ENCODE measurements at places on chromosomes 16 and 17.
A peak's percentile ranks its signal among the peaks of the same experiment; 100 is the strongest.

GRCh38 chr16:15682105-15682570, 32.1 kb downstream of the NDE1 start:
- peak; percentile 44 for DNase-seq

DNA sequence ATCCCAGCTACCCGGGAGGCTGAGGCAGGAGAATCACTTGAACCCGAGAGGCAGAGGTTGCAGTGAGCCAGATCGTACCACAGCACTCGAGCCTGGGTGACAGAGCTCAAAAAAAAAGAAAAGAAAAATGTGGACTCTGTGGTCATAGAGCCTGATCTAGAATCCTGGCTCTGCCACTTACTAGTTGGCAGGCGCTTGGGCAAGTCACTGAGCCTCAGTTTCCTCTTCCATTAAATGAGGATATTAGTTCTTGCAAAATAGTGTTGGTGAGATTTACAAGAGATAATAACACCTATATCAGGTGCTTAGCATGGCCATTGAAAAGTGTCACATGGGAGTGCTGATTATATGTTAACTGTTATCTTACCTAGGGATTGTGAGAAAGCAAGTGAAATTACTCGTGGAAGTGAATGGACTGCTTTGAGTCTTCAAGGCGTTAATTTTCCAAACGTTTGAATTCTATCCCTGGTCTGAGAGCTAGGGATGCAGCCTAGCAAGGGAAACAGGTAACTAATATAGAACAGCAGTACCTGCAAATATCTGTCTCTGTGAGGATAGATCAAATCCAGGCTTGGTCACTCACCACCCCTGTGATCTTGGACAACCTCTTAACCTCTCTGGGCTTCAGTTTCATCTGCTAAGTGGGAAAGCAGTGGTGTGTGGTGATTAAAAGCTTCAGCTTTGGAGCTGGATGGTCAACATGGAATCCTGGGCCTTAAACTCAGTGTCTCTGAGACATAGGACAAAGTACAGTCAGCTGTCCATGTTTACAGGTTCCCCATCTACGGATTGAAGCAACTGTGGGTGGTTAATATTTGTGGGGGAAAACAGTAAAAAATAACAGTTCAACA, 953 bp upstream of the NSMCE1 start:
- no peak for DNase-seq

DNA sequence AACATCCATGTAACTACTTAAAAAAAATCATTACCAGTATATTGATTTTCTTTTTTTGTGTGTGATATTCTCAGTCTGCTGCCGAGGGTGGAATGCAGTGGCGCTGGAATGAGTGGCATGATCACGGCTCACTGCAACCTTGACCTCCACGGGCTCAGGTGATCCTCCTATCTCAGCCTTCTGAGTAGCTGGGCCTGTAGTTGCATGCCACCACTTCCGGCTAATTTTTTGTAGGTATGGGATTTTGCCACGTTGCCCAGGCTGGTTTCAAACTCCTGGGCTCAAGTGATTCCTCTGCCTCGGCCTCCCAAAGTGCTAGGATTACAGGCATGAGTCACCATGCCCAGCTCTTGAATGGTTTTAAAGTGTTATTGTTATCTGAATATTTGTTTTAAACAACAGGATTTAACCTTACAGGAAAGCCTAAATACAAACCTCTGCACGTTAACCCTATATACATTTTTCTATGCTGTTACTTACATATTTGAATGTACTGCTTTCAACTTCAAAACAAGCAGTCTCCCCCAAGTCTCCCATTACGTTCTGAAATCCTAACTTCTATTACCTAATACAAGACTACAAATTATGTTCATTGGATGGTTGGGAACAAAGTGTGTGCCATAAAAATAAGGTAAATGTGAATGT, 61.7 kb downstream of the KPNA2 start:
- no peak for DNase-seq

DNA sequence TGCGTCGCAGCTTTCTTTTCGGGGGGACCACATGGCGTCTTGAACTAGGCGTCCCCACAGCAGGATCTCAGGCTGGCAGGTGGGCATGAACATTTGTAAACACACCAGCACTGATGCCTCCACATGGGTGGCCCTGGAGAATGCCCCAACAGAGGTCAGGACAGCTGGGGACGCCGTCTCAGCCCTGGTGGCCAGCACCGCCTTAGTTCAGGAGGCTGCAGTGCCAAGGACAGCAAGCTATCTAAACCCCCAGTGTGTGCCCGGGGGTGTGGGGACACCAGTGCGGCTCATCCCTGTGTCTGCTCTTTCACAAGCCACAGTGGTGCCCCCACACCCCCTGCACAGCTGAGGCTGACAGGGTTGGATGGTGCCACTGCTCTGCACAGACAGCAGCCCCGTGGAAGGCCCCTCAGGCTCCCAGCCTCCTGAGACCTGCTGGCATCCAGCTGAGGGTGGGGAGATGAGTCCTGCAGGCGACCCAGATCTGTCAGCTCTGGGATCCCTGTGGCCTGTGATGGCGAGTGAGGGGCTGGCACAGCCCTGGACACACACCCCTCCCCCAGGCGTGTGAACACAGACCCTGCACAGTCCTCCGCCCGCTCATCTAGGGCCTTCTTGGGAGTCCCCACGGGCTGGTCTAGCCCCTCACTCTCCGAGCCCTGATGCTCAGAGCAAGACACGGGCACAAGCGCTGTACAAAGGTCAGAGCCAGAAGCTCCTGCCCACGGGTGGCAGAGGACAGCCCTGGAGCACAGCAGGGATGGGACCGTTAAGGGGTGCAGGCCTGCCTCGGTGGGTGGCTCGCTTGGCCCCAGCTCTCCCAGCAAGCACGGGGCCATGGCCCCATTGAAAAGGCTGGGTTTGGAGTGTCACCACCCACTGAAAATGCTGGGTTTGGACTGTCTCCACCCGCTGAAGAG, 10.7 kb downstream of the FSCN2 start:
- no peak for DNase-seq

GRCh38 chr17:21286066-21286770, 1.7 kb downstream of the MAP2K3 start:
- DNase-seq: peak; percentile 47

DNA sequence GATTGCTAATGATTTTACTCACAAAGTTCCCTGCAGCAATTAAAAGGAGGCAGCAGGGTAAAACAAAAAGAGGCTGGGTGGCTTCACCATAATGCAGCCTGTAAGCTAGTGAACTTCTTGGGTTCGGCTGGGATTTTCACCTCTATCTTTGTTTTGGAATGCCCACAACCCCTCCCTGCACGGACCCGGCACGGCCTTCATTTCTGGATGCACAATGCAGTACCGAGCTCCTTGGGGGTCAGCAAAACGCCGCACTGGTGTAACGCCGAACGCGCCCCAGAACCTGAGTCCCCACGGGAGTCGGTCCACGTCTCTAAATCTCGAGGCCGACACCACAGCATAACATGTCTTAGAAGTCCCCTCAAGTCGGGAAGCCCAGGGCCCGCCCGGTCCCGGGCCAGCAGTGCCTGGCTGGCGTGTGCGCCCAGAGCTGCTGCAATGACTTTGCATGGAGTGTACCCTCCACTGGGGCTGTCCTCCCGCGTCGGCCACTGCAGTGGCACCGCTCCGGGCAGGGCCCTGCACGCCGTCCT, 759 bp downstream of the UBE2O start:
- no peak for DNase-seq

- DNase-seq: no peak
These were observed 311 bp upstream of the KDM8 start for GRCh38 chr16:27202923-27203506.

DNA sequence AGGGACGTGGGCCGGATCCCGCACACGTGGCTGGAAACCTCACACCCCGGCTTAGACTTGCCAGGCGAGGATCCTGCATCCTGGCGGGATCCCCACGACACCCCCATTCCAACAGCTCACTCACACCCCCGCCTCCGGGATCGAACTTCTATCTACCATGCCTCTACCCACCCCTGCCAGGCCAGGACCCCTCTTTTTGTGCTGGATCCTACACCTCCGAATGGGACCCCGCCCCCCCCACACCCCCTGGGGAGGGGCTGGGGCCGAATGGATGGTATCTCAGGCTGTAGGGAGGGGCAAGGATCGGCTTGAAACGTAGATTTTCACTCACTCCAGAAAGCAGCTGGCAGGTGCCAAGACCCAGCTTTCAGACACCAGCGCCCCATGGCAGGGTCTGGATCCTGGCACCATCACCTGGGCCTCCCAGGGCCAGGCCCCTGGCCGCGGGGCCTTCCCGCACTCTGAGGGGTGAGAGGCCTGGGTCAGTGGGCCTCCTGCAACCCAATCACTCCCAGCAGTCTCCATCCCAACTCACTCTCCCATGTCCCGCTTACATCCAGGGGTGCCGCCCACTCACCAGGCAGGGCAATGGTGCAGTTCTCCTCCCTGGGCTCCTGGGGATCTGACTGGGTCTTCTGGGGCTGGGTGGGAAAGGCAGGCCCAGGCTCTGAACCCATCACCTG, 6.7 kb downstream of the PRSS36 start:
- DNase-seq: no peak

GRCh38 chr17:6591599-6592158, 35.3 kb upstream of the PITPNM3 start:
- DNase-seq: no peak

DNA sequence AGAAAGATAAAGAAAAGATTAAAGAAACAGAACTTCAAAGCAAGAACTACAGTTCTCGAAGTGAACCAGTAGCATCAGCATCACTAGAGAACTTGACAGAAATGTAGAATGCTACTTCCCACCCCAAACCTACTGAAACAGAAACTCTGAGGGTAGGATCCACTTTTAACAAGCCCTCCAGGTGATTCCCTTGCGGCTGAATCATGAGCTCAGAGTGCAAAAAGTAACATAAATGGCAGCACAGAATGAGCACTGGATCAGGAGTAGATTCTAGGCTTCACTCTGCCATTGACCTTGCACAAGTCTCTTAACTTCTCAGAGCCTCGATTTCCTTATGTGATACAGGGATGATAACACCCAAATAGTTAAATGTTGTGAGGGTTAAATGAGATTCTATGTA, 5.8 kb downstream of the TOM1L2 start:
- no peak for DNase-seq

- no peak for DNase-seq
These were observed 258.6 kb downstream of the HS3ST3B1 start for GRCh38 chr17:14559264-14560119.

GRCh38 chr16:48225456-48225855, 18.6 kb upstream of the LONP2 start:
- DNase-seq: no peak

DNA sequence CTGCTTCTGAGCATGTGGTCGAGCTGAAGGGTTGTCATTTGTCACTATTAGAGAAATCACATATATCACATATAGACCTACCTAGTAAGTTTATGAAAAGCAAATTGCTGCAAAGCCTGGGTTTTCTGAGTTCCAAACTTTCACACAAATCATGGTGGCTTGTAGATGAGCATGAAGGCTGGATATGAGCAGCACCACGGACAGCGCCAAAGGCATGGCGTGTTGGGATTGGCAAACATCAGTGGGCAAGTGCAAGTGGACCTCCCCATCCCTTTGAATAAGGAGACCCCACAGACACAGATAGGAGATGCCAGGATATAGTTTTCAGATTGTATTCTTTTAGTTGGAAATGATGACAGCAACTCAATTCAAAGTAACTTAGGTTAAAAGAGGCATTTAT, 77.6 kb upstream of the CACNG3 start:
- DNase-seq: no peak

- no peak for DNase-seq
These were observed 119.2 kb upstream of the CACNG5 start for GRCh38 chr17:66715745-66716156.

- no peak for DNase-seq
These were observed 16.3 kb downstream of the ATAD5 start for GRCh38 chr17:30848021-30848420.

DNA sequence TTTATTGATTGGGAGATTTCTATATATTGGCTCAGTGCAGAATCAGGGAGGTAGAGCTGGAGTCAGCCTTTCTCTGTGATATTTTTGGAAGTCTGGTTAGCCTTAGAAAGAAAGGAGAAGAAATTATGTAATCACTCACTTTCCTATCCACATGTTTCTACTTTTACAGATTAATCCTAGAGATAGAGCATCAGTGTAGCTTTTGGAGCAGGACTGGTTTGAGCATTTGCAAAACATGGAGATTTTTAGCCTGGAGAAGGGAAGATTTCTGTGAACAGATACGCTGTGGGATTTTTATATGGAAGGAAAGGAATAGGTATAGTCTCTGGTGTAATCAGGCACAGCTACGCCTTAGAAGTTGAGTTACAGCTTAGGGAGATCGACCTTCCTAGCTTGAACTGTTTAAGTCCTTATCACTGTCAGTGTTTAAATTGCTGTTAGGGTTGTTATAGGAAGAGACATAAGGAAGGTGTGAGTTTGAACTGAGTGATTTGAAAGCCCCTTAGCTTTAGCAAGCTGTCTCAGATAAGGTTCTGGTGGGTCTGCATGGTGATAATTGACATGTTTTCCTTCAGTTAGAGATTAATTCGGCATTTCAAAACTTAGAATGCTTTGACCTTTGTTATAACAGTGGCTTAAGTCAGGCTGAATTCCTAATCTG, 20.5 kb downstream of the METTL9 start:
- DNase-seq: no peak

DNA sequence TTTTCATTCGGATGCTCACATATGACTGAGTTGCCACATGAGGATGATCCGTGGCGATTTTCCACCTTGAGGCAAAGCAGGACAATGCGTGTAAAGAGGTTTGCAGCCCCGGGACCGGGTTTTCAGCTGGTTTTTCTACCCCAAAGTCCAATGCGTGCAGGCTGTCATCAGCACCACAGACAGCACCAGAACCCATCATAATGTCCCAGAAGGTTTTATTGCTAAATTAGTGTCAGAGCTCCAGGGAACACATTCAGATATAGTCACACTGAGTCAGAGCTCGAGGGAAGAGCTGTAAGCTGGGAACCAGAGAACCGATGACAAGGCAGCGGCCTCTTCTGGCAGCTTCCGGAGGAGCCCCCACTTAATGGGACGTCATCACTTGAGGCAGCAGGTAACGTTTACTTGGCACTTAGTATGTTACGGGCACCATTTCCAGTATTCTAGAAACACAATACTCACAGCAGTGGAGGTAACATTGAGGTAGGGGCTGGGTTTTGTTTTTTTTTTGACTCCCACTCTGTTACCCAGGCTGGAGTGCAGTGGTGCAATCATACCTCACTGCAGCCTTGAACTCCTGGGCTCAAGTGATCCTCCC, 8.9 kb upstream of the NAGPA start:
- DNase-seq: no peak

DNA sequence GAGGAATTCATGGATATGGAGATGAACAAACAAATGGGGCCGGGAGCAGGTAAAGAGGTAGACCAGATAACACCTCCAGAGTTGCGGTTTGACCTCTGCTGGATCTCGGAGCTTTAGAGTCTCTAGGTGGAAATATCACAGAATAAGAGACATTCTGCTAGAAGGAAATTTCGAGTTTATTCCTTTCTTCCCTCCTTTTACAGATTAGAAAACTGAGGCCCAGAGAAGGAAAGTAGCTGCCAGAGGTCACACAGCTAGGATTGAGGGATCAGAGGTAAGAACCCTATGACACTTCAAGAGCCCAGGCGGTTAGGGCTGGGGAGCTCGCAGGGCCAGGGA, 7.7 kb upstream of the COL1A1 start:
- no peak for DNase-seq
